ENCODE measurements at places on chromosomes 12 and 14.

- no peak for DNase-seq
These were observed 26.9 kb downstream of the TCP11L2 start for GRCh38 chr12:106329231-106329982.

DNA sequence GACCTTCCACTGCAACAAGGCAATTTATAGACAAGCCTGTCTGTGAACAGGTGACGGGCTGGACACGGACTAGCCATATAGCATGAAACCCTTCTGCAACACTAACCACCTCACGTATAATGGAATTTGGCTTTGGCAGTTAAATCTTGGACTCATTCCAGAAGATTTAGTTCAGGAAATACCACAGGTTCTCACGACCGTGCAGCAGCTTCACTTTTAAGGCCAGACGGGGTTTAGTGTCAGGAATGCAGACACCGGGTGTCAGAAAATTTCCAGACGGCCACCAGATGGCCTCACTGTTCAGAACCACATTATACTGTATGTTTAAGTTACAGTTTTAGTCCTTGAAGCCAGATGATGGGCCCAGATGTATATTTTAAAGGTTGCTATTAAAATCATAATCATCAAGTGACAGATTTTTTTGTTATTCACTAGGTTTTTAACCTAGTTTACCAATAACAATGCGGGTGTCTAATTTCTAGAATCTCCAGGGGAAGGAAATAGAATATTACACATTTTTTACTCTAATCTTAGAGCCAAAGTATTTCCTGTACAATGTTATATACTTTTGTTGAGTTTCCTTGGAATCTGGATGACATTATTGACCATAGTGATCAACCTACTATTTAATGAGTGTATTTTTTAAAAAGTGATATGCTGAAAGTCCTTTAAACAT is 90.5 kb upstream of the TMPO start:
- peak; percentile 72 for DNase-seq

- no peak for DNase-seq
These were observed 206.6 kb upstream of the RTL1 start for GRCh38 chr14:101109981-101110728.

GRCh38 chr12:93311827-93312226 is 65.9 kb upstream of the NUDT4 start:
- DNase-seq: no peak

- no peak for DNase-seq
These were observed 2.1 kb downstream of the LTBR start for GRCh38 chr12:6386038-6386437.

- no peak for DNase-seq
These were observed 20.4 kb upstream of the PLEKHH1 start for GRCh38 chr14:67512463-67513310.

DNA sequence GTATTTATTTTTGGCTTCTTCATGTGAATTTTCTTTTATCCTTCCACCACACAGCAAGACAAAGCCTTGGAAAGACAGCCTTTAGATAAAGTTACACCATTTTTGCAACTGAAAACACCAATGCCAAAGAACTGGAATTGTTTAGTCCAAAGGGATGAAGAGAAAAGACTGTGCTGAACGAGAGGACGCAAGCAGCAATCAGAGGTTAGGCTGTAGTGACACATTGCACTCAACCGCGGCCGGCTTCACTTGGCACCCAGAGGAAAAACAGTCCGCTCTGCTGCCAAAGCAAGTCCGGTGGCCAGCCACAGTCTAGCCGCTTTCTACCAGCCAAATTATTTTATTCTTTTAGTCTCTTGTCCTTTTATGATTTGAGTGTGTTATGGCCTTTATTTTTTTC is 49.1 kb upstream of the KCNJ8 start:
- DNase-seq: no peak

DNA sequence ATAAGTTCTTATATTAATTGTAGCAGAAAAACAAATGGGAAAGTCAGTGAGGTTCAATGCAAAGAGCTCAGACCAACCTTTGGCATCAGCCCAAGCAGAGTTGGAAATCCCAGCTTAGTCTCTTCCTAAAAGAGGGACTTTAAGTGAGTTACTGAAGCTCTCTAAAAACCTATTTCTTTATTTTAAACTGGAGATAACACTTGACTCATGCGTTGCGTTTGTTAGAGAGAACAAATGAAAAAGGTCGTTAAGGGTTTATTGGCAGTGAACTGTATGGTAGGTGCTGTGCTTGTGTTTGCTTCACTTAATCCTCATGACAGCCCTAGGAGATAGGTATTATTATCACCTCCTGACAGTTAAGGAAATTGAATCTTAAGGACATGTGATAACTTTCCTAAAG is 396.5 kb downstream of the RAD51B start:
- DNase-seq: no peak

GRCh38 chr14:104291123-104292000 is 153.0 kb downstream of the KIF26A start:
- no peak for DNase-seq

- DNase-seq: no peak
These were observed 68.4 kb downstream of the NTF3 start for GRCh38 chr12:5500331-5500659.

- no peak for DNase-seq
These were observed 165.7 kb upstream of the STXBP6 start for GRCh38 chr14:25215607-25216006.

DNA sequence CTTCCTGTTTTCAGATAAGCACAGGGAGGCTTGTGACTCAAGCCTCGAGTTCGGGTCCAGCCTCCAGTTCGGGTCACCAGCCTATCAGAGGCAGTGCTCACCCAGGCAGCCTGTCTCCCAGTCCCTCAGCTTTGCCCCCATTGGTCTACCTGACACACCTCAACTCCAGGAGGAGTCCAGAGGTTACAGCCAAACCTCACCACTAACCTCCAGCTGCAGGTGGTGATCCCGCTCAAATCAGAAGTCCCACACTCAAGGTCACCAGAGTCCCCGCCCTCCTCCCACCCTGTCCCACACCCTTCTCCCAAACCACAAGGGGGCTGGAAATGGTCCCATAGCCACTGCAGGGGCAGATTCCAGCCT is 42.1 kb downstream of the KDM2B start:
- no peak for DNase-seq

DNA sequence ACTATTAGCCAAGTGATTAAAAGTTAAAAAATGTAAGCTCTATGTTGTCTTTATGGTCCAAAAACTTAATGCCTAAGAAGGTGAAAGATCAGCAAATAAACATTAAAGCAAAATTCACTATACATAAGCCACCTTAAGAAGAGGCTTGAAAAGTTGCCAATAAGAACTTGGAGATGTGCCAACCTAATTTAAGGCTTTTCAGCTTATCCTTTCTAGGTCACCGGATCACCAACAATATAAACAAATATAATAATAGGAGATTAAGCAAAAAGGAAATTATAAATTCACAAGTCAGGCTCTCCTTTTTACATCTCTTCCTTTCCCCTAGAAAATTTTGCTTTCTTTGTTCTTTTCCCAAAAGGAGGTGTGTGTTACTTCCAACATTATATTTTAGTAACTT is 30.9 kb downstream of the SLC2A3 start:
- DNase-seq: no peak

GRCh38 chr12:49331380-49332222 is 5.4 kb downstream of the C1QL4 start:
- DNase-seq: peak; percentile 85

- peak; percentile 39 for DNase-seq
These were observed 63.0 kb upstream of the PTHLH start for GRCh38 chr12:28035500-28035899.

Measured in T47D (cell line).